Hematopoietic multipotent progenitor cell (in vitro differentiated cells): ENCODE measurements at places on chromosomes 12 and 14. TPM values are rescaled to one million over a fixed set of nuclear protein-coding genes. Genes with fewer than 3 reads are reported as not detected.

DNA sequence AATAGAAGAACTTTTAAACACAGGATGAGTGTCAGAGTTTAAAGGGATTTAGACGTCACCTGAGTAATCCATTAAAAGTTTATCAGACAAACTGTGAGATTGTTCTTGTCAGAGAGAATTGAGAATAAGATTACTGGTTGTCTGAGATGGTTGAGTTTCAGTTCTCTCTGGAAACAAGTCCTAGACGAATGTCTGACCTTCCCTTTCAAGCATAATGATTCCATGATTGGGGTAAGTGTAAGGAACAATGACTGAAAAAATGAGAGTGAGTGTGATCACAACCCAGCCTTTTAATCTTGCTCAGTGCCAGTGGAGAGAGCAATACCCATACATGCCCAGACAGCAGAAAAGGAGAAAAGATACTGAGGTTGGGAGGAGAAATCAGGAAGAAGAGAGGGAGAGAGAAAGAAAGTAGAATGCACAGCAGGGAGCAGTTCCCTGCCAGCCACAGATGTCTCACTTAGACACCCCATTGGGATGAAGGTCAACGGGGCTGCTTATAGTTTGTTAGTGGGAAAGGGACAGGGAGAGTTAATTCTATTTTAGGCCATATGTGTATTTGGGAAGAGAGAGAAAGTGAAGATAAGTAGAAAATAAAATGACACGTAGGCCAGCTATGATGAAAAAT is 4.3 kb downstream of the GRIP1 start:
- no peak for DNase-seq

DNA sequence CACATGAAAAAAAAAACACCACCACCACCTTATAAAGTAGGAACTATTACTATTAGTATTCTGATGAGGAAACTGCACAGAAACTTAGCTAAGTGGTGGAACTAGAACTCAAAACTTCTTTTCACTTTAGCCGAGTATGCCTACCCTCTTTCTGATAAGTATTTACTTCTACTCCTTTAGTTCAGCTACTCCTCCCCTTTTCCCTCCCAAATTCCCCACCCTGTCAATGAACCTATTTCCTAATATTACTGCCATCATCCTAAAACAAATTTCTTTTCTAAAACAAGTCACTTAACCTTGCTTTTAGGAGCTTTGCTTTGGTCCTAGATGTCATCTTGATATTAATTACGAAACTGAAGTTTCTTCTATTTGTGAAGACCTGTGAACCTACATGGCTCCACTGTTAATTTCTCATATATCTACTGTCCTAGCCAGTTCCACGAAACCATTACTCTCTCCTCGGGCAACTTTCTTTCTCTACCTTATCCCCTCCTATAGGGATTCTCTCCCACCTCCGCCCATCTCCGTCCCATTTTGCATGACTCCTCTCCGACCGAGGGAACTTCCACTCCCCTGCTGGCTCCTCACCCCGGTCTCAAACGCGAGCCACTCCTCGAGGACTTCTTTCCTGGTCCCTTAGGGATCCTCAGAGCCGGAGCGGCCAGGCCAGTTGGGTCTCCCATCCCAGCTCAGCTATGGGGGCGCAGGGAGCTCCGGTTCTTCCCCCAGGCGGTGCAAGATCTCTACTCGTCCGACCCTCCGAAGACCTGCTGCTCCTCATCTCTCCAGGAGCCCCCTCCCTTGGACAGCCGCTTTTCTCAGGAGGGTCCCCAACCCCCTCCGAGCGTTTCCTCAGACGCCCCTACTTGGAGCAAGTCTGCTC is 1.1 kb downstream of the NUMB start:
- DNase-seq: no peak

GRCh38 chr14:22213120-22213519 is 375.9 kb downstream of the DAD1 start:
- no peak for DNase-seq

PGF gene
- under 0.01 TPM for total RNA-seq
